ENCODE measurements at places on chromosomes 7 and 10.

DNA sequence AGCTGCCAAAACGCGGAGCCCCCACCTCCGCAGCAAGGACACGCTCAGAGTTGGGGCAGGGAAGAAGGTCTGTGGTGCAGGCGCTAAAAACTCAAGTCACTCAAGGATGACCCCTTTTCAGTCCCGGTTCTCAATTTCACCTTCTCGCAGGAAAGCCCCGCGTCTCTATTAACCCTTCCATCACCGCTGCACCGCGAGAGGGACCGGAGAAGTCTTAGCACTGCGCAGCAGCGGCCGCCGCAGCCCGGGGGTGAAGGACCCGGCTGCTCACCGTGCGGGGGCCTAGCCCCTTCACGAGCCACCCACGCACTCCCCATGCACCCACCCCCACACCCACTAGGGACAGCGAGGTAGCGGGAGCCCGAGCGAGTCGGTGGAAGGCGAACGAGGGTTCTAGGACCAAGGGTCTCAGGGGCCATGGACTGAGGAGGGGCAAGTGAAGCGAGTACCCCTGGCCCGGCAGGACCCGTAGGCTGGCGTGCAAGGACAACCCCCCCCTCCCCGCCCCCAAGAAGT is 162.9 kb downstream of the SH3PXD2A start:
- no peak for DNase-seq

DNA sequence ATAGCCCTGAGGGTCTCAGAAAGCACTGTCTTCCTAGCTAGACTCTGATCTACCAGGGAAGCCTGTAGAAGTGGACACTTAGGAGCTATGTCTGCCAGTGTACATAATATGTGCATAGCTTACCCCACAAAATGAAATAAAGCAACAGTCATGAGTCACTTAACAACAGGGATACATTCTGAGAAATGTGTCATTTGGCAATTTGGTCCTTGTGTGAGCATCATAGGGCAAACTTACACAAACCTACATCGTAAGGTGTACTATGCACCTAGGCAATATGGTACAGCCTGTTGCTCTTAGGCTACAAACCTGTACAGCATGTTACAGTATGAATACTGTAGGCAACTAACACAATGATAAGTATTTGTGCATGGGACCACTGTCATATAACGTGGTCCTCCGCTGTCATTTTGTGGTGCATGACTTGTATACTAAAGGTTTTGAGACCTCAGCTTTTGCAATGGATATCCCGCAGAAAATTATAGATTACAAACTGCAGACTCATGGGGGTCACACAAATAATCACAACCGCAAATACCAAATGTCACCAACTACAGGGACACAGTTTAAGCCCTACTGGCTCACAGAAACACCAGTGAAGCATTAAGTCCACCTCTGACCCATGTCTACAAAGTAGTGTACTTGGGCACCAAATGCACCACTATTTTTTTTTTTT is 1.7 kb downstream of the URGCP start:
- DNase-seq: no peak

DNA sequence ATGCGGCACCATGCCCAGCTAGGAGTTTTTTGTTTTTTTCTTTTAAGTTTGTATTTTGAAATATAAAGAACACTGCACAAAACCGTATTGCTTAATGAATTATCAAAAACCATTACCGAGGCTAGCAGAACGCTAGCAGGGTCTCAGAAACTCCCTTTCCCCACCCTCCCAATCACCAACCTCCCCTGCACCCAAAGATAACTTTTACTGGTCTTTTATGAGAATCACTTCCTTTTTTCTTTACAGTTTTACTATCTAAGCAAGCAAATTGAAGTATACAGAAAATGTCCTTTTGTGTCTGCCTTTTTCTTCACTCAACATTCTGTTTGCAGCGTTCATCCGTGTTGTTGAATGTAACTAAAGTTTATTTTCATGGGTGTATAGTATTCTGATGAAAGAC is 13.4 kb downstream of the HIP1 start:
- DNase-seq: no peak

DNA sequence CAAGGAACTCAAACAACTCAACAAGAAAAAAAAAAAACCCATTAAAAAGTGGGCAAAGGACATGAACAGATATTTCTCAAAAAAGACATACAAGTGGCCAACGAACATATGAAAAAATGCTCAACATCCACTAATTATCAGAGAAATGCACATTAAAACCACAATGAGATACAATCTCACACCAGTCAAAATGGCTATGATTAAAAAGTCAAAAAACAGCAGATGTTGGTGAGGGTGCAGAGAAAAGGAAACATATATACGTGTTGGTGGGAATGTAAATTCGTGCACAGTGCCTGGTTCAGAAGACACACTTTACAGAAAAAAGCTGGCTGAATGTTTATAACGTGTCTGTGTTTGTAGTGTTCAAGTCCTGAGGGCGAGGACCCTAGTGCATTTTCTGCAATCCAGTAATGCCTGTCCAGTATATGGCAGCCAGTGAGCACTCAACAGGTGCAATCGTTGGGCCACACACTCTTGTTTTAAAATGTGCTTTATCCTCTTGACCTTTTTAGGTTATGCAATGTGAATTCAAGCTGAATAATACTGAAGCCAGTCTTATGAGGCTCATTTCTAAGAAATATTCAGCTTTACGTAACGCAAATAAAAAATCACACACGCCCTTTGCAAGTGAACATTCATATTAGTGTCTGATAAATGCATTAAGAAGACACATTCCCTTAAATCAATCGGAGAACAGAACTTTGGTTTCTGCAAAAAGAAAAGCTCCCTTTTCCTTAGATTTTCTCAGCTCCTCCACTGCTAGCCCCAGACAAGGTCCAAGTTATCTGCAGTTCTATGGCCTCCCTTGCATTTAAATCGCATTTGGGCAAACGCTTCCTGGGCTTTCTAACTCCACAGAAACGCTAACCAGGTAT is 813 bp upstream of the MTURN start:
- DNase-seq: no peak

GRCh38 chr7:156829669-156830336 is 63.2 kb downstream of the LMBR1 start:
- no peak for DNase-seq

DNA sequence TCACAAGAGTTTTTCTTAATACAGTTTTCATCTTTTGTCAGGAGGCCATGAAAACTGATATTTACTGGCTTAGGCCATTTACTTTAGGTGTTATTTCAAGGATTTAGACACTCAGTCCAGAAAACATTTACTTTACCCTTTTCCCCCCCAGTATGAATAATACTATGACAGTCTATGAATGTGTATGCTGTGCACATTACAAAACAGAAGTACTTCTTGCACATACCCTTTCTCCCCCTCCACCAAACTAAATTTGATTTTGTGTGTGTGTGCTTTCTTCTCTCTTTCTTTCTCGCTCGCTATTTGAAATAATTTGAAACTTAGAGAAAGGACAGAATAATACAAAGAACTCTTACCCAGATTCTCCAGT is 41.3 kb downstream of the RBM33 start:
- no peak for DNase-seq

DNA sequence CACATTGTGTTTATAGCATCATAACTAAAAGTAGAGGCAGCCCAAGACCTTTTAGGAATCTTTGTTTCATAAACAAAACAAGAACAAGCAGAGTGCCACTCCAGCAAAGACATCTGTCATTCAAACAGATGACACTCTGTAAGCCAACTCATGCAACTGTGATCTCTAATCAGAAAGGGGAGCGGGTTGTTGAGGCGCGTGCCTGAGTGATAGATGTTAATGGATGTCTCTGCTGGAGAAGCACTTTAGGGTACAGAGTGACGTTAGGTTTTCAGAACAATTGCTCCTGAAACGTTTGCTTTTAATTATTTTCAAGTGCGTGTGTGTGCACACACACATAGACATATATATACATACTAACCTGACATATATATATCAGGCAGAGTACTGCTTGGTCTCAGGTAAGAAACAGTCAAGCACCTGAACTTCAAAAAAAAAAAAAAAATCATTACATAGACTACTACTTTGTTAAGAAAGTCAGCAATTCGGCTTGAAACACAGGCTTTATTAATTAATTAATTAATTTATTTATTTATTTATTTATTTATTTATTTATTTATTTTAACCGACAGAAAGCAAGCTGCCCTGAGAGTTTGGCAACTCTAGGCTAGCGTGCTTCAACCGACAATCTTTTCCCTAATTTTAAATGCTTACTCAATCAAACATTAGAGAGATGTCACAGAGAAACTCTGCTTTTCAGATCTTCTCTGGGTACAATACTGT is 109.1 kb downstream of the POU6F2 start:
- no peak for DNase-seq

DNA sequence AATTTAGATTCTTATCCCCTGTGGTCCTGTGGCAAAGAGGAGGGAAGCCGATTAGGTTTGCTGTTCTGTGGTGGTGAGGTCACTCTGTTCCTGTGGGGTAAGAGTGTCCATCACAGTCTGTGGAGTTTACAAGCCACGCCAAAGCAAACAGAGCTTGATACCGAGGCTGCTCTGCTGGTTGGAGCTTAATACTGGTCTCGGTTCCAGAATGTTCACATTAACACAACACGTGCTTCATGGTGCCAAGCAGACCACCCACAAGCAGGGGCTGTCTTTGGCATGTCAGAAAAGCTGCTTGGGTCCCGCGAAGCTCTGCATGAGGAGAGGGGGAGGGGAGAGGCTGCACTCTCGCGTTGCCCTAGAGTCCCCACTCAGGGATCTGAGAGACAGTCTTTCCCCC is 47.5 kb downstream of the DNAJB6 start:
- DNase-seq: no peak

GRCh38 chr10:61902445-61903220 is 1.1 kb downstream of the ARID5B start:
- no peak for DNase-seq

DNA sequence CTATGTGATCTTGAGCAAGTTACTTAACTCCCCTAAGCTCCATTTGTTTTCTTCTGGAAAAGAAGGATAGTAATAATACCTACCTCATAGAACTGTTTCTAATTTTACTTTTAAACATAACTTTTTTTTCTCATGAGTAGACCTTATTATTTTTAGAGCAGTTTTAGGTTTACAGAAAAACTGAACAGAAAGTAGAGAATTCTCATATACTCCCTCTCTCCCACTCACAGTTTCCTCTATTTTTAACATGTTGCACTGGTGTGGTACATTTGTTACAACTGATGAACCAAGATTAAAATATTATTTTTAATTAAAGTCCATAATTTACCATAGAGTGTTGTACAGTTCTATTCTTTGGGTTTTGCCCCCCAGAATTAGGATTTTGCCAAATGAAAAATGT is 221.3 kb upstream of the CSTF2T start:
- no peak for DNase-seq

GRCh38 chr10:71725998-71726579 is 6.5 kb upstream of the C10orf105 start:
- DNase-seq: no peak

DNA sequence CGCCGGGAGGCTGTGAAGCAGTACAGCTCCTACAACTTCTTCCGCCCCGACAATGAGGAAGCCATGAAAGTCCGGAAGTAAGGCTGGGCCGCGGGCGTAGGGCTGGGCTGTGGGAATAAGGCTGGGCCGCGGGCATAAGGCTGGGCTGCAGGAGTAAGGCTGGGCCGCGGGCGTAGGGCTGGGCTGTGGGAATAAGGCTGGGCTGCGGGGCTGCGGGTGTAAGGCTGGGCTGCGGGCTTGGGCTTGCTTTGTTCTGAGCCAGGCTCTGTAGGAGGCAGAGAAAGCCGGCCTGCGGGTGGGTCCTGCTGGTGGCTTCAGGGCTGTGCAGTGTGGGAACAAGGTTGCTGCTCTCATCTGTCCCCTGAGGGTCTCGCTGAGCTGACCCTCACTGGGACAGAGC is 12.5 kb downstream of the PFKFB3 start:
- DNase-seq: no peak

DNA sequence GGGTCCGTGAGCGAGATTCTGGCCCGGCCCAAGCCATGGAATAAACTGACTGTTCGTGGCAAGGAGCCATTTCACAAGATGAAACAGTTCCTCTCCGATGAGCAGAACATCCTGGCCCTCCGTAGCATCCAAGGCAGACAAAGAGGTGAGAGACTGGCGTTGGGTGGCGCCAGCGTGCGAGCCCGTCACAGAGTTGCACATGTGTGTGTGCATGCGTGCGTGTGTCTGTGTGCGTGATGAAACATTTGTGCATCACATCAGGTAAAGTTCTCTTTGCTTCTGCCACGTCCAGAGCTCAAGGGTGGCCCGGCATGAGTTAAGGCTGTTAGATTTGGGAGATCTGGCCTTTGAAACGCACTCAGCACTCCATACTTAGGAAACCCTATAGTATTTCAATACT is 89.5 kb upstream of the SH2B2 start:
- no peak for DNase-seq

GRCh38 chr10:59373071-59373470 is 10.7 kb upstream of the FAM13C start:
- DNase-seq: no peak

GRCh38 chr7:112707655-112708054 is 82.5 kb downstream of the TMEM168 start:
- DNase-seq: no peak

DNA sequence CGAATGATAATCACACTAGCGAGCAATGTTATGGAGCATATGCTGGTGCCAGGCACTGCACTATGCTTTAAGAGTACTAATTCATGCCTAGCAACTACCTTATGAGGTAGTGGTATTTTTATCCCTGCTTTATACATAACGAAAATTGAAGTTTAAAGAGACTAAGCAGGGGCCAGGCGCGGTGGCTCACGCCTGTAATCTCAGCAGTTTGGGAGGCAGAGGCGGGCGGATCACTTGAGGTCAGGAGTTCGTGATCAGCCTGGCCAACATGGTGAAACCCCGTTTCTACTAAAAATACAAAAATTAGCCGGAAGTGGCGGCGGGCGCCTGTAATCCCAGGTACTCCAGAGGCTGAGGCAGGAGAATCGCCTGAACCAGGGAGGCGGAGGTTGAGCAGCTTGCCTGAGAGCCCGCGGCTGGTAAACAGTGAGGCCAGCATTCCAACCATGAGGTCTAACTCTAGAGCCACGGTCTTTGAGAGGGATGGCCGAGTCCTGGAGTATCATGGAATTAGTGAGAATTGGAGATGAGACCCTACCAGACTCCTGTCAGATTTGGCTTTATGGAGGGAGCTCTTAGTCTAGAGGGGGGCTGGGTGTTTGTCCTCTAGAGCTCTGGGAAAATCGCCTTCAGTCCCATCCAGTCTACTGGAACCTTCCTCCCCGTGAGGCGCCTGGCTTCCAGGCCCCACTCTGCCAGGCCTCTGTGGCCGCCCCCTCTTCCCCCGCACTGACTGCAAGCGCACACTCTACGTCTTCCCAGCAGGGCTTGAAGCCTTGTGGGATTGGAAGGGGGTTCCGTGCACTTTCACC is 11.6 kb downstream of the TLX1 start:
- DNase-seq: no peak

- DNase-seq: no peak
These were observed 65.0 kb downstream of the PRKCQ start for GRCh38 chr10:6514844-6515780.

DNA sequence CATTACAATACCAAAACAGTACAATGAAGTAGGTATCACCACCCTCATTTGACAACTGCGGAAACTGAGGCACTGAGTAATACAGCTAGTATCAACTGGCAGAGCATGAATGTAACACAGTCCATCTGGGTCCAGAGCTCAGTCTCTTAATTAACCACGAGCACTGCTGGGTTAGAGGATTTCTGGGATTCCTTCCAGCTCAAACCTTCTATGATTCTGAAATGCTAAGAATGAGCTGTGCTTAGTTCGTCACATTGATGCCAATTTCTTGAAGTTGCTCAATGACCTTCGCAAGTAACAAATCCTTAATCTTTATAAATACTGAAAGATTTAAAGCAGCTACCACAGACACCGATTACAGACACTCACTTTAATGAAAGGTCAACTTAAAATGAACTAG is 62.5 kb downstream of the SGMS1 start:
- peak; percentile 93 for DNase-seq

- DNase-seq: no peak
These were observed 319.1 kb upstream of the TMEM229A start for GRCh38 chr7:124351950-124352349.

GRCh38 chr7:143214789-143215679 is 6.8 kb upstream of the TAS2R40 start:
- DNase-seq: peak; percentile 55

Measured in GM04504 (cell line).